SK-N-SH (cell line): ENCODE measurements at places on chromosomes 2 and 18. TPM values are rescaled to one million over a fixed set of nuclear protein-coding genes. Genes with fewer than 3 reads are reported as not detected.
A peak's percentile ranks its signal among the peaks of the same experiment; 100 is the strongest.

GKN1 gene
- polyA plus RNA-seq, result not detected in 2 replicates

DNA sequence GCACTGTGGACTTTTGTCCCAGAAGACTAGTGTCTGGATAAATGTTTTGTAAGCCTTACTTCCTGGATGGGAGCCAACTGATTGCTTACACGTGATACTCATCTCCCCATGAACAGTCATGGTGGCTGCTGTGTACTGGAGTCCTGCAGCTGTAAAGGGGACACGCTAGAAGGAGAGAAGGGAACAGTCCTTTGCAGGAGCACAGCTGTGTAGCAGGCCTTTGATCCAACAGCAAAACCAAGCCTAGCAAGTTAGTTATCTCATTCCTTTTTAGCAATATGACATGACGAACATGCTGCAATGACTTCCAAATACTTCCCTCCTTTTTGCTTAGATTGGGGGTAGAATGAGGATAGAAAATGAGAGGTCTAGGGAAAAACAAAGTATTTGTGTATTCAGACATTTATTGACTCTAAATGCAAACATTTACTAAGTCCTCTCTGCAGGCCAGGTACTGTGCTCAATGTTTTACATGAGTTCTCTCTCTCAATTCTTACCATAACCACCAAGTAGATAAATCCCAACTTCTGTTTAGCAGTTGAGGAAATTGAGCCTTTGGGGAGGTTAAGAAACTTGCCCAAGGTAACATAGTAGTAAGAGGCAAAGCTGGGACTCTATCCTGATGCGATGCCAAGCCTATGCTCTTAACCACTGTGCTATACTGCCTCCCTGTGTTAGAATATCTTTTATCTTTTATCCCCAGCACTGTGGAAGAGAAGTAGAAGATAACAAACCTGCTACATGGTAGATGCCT, 55.4 kb upstream of the CD28 start:
- H3K36me3 ChIP-seq, result no peaks in the 10 kb centered on the region
- H3K4me1 ChIP-seq, result peaks cover 9% of the 10 kb centered on the region
- no peak overlapping the region for H3K4me3 ChIP-seq
- H3K27me3 ChIP-seq, result no peaks in the 10 kb centered on the region
- 0 out of 2 replicates have a peak overlapping the region, but pooled peaks have one; percentile 31 for H3K27ac ChIP-seq
- peak; percentile 76 for DNase-seq

COPS7B gene
- 60.5 and 92.7 TPM in 2 replicates for polyA plus RNA-seq

DNA sequence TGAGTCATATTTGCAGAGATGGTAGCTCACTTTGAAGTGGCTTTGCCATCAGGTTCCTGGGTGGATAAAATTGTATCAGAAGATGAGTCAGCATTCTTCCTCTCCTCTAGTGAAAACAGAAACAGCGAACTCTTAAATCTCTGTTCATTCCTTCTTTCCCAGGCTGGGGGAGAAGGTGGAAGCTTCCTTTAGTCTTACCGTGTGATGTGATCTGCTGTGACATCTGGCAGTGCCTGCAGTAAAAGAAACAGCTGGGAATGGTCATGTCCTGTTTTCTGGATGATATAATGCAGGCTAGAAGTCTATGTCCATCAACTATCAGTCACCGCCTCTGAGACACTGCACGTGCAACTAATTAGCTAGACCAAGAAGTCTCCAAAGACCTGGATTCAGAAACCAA, 171.6 kb downstream of the VAPA start:
- DNase-seq, result peak; percentile 24
- H3K27me3 ChIP-seq, result no peaks in the 10 kb centered on the region
- no peaks in the 10 kb centered on the region for H3K36me3 ChIP-seq
- no peak overlapping the region for H3K4me3 ChIP-seq
- H3K27ac ChIP-seq, result no peak overlapping the region

PIAS2 gene
- polyA plus RNA-seq, result 5.1 and 9.0 TPM in 2 replicates

DNA sequence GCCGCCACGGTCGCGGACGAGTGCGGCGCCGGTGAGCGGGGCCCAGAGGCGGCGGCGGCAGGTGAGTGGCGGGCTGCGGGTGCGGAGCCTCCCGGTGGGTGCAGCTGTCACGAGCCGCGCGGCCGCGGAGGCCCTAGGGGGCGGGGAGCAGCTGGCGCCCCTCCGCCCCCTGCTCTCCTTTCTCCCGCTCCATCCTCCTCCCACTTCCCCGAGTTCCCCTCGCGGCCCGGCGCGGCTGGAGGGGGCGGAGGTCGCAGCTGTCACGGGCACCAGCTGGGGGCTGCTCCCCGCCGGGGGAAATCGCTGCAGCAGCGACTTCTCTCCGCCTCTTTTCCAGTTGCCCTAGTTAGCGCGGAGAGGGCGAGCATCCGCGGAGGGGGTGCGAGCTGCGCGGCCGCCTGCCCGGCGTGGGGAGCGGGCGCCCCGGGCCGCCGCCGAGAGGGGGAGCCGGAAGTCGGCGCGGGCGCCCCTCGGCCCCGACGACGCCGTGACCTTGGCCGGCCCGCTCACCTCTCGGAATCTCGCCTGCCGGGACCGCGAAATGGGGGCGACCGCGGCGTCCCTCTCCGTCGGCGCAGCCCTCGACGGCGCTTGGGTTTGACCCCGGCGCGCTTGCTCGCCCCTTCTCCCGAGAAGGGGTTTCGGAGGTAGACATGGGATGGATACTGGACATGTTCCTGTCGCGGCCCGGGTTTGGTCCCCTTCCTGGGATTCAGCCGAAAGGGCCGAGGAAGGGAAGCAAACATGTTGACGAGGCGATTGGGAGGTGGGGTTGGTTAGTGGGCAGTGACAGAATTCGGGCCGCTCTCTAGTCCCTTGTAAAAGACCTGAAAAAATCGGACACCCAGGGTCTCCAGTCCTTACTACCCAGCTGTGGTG, 727 bp downstream of the NCOA1 start:
- H3K36me3 ChIP-seq, result no peaks in the 10 kb centered on the region
- H3K27me3 ChIP-seq, result no peaks in the 10 kb centered on the region
- peaks cover 10% of the 10 kb centered on the region; the same call in 1 of the 2 replicates for H3K4me1 ChIP-seq
- DNase-seq, result peak; percentile 96
- H3K27ac ChIP-seq, result peak overlapping the region; percentile 25; the same call in 1 of the 2 replicates

CROCC2 gene
- not detected in 2 replicates for polyA plus RNA-seq

- H3K36me3 ChIP-seq, result peaks cover 30% of the 10 kb centered on the region
- H3K4me1 ChIP-seq, result no peaks in the 10 kb centered on the region
- no peak for DNase-seq
- H3K27me3 ChIP-seq, result no peaks in the 10 kb centered on the region
Measured at GRCh38 chr18:50896093-50896492, 17.2 kb downstream of the ME2 start.

THUMPD2 gene
- 5.3 and 6.5 TPM in 2 replicates for polyA plus RNA-seq

DNA sequence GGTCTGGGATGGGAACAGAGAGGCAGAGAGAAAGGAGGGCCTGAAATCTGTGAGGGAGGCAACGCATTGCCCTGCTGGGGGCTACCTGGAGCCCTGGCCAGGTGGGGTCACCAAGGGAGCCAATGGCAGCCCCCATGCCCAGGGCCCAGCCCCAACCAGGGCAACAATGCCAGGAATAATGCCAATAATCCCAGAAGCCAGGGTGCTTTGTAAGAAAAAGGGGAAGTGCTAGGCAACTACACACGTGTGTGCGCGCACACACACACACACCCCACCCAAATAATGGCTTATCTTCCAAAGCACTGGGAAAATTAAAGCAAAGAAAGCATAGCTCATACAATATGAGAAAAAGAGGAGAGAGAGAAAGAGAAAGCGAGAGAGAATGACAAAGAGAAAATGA, 7.0 kb upstream of the CLEC4F start:
- H3K4me1 ChIP-seq, result no peaks in the 10 kb centered on the region
- no peaks in the 10 kb centered on the region for H3K27me3 ChIP-seq
- H3K4me3 ChIP-seq, result no peak overlapping the region
- H3K36me3 ChIP-seq, result no peaks in the 10 kb centered on the region
- H3K27ac ChIP-seq, result no peak overlapping the region

- no peak overlapping the region for H3K27ac ChIP-seq
- no peaks in the 10 kb centered on the region; the same call in 1 of the 2 replicates for H3K27me3 ChIP-seq
- no peak for DNase-seq
- no peaks in the 10 kb centered on the region for H3K4me1 ChIP-seq
Measured at GRCh38 chr2:199804831-199805230, 46.2 kb downstream of the FTCDNL1 start.

TMEFF2 gene
- 5.4 and 5.8 TPM in 2 replicates for polyA plus RNA-seq

GRCh38 chr2:66437691-66438497, 3.0 kb downstream of the MEIS1 start:
- peak overlapping the region; percentile 85 for H3K4me3 ChIP-seq
- H3K4me1 ChIP-seq, result peaks cover 21% of the 10 kb centered on the region
- DNase-seq, result peak; percentile 55
- no peaks in the 10 kb centered on the region for H3K27me3 ChIP-seq

UGT1A9 gene
- polyA plus RNA-seq, result not detected in 2 replicates

GRCh38 chr2:27916293-27916995, 25.9 kb downstream of the BABAM2 start:
- H3K36me3 ChIP-seq, result no peaks in the 10 kb centered on the region
- no peak for DNase-seq
- peaks cover 6% of the 10 kb centered on the region; the same call in 1 of the 2 replicates for H3K4me1 ChIP-seq
- no peaks in the 10 kb centered on the region for H3K27me3 ChIP-seq
- no peak overlapping the region for H3K4me3 ChIP-seq

GRCh38 chr2:239106314-239106908, 258.5 kb downstream of the TWIST2 start:
- H3K27me3 ChIP-seq, result no peaks in the 10 kb centered on the region
- peak; percentile 92 for DNase-seq
- no peak overlapping the region; the same call in 1 of the 2 replicates for H3K27ac ChIP-seq
- no peaks in the 10 kb centered on the region for H3K36me3 ChIP-seq
- peaks cover 27% of the 10 kb centered on the region; the same call in 1 of the 2 replicates for H3K4me1 ChIP-seq
- no peak overlapping the region for H3K4me3 ChIP-seq

DNA sequence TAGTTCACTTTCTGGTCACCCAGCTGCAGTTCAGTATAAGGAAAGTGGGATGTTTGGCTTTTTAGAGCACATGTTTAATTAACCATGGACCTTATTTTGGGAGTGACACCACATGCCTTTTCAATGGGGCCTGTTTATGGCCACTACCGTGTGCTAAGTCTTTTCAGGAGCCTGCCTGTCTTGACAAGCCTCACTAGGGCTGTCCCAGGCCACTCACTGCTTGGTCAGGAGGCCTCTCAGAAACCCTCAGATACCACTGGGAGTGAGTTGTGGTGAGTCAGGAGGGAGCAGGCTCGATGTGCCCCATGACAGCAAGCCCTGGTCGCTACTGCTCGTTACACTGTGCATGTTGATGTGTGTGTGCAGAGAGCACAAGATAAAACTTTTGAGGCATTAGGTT, 123.0 kb downstream of the MAP4K4 start:
- DNase-seq, result no peak
- peak overlapping the region; percentile 78 for H3K27ac ChIP-seq
- no peak overlapping the region for H3K4me3 ChIP-seq
- H3K36me3 ChIP-seq, result peaks cover 4% of the 10 kb centered on the region

GRCh38 chr2:196337208-196337953, 166.0 kb upstream of the STK17B start:
- H3K4me3 ChIP-seq, result no peak overlapping the region
- no peaks in the 10 kb centered on the region for H3K36me3 ChIP-seq
- peak; percentile 54 for DNase-seq
- H3K4me1 ChIP-seq, result no peaks in the 10 kb centered on the region; the same call in 1 of the 2 replicates
- H3K27me3 ChIP-seq, result no peaks in the 10 kb centered on the region

KRTCAP3 gene
- polyA plus RNA-seq, result 3.6 and 4.1 TPM in 2 replicates

GRCh38 chr2:157476953-157477709, 33.2 kb upstream of the CYTIP start:
- no peaks in the 10 kb centered on the region for H3K4me1 ChIP-seq
- DNase-seq, result no peak
- no peaks in the 10 kb centered on the region for H3K36me3 ChIP-seq
- H3K27ac ChIP-seq, result no peak overlapping the region
- peaks cover 4% of the 10 kb centered on the region; the same call in 1 of the 2 replicates for H3K27me3 ChIP-seq

DNA sequence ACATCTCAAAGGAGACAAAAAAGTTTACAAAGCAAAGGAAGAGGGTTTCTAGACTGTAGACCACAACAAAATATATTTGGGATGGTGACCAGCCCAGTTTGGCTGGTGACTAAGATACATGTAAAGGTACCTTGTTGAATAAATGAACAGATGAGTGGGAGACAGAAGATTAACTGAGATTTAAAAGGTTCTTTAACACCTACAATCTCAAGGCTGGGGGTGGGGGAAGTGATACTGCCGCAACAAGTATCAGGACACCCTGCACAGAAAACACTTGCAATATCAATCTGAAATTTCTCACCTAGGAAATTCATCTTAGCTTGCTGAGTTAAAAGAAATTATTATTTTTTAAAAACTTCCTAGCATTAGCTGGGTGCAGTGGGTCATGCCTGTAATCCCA, 8.3 kb downstream of the RNF149 start:
- H3K4me1 ChIP-seq, result peaks cover 9% of the 10 kb centered on the region
- no peak overlapping the region for H3K27ac ChIP-seq
- H3K4me3 ChIP-seq, result no peak overlapping the region
- no peak for DNase-seq

MC2R gene
- not detected in 2 replicates for polyA plus RNA-seq

DNA sequence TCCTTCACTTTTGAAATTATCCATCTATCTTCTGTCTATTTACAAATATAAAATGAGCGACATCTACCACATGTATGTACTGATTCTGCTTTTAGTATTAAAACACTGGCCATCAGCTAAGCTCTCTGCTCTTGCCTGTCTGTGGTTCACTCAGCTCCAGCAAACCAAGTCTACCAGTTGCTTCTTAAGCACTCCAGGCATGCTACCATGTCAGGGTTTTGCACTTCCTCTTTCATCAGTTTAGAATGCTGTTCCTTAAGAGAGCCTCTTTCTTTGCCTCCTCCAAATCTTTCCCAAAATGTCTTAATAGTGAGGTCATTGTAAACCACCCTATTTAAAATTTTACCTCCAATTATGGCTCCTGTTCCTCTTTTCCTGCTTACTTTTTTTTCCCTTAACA, 59.5 kb downstream of the SCN3A start:
- no peak for DNase-seq
- H3K36me3 ChIP-seq, result no peaks in the 10 kb centered on the region
- no peaks in the 10 kb centered on the region for H3K27me3 ChIP-seq
- H3K4me1 ChIP-seq, result no peaks in the 10 kb centered on the region
- no peak overlapping the region for H3K27ac ChIP-seq
- no peak overlapping the region for H3K4me3 ChIP-seq

DNA sequence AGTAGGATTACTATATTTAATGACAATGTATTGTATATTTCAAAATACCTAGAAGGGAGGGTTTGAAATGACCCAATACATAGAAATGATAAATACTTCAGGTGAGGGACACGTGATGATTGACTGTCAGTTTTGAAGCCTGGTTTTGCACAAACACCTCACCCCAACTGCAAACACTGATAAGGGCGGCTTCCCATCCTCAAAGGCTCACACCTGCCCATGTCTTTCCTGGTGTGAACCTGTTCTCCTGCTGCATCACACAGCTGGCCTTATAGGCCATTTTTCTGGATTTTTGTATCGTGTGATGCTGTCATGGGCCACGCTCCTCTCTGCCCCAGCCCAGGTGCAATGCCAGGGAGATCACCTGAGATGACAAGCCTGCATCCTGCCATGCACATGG, 166.5 kb upstream of the NCK2 start:
- no peak overlapping the region for H3K4me3 ChIP-seq
- no peaks in the 10 kb centered on the region for H3K27me3 ChIP-seq
- no peaks in the 10 kb centered on the region for H3K36me3 ChIP-seq
- no peak for DNase-seq
- peaks cover 5% of the 10 kb centered on the region for H3K4me1 ChIP-seq
- no peak overlapping the region for H3K27ac ChIP-seq

- H3K27ac ChIP-seq, result no peak overlapping the region
- DNase-seq, result no peak
- H3K27me3 ChIP-seq, result no peaks in the 10 kb centered on the region
- no peak overlapping the region for H3K4me3 ChIP-seq
- peaks cover 3% of the 10 kb centered on the region for H3K4me1 ChIP-seq
Measured at GRCh38 chr2:97969081-97970067, 26.4 kb downstream of the TMEM131 start.

HOXD12 gene
- polyA plus RNA-seq, result not detected in 2 replicates

GORASP2 gene
- polyA plus RNA-seq, result 127 and 148 TPM in 2 replicates

GRCh38 chr2:174172802-174173355, 75.5 kb downstream of the OLA1 start:
- no peaks in the 10 kb centered on the region for H3K4me1 ChIP-seq
- H3K4me3 ChIP-seq, result no peak overlapping the region
- H3K36me3 ChIP-seq, result peaks cover 31% of the 10 kb centered on the region
- no peaks in the 10 kb centered on the region for H3K27me3 ChIP-seq
